ENCODE measurements at places on chromosomes 6 and 20.

DNA sequence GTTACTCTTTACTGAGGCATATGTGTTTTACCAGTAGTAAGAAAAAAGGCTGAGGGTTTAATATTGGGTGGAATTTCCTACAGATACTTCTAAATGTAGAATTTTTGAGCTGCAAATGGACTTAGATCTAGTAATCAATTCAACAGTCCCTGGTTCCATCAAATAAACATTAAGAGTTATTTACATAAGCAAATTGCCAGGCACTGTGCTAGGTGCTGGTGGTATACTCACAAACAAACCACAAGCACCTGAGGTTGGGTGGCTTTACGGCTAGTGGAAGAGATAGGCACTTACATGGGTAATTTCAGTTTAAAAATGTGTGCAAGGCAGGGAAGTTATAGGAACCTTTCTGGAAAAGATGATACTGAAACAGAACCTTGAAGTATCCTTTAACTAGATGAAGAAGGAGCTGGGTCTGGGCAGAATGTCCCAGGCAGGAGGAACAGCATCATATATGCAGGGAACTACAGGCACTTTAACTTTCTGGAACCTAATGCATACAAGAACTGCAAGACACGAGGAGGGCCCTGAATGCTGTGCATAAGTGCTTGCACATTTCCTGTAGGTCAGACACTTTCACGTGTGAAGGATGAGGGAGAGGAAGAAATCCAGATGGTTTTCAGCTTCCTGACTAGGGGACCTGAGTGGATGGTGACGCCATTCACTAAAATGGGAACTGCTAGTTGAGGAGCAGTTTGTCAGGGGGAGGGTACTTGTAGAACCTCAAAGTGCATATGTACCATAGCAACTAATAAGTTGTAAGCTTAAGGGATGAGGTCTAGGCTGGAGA lies 4.5 kb downstream of the CCN6 start:
- DNase-seq, result no peak

GRCh38 chr6:48222241-48222640 lies 111.2 kb upstream of the PTCHD4 start:
- DNase-seq, result no peak

- no peak for DNase-seq
These were observed 50.3 kb downstream of the UTRN start for GRCh38 chr6:144335311-144335861.

DNA sequence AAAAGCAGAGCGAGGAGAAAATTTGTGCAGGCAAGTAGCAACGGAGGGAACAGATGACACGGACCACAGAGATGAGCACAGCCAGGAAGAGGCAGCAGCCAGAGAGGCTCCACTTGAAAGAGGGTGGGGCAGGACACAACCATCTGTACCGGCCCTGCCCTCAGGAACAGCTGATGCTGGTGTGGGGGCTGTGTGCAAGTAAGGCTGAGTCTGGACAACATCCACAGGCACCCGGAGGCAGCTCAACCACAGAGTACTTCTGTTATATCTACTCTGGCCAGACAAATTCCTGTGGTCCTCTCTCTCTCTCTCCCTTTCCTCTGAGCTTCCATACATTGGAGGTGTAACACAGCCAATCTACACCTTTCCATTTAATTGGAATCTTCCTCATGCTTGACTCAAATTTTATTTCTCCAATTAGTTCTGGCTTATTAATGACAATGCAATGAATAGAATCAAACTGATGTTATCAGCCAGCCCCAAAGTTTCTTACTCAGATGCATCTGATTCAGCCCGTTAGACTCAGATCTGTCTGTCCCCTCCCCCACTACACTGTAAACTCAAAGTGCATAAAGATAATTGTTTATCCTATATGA lies 24.9 kb downstream of the KIF13A start:
- DNase-seq, result no peak

DNA sequence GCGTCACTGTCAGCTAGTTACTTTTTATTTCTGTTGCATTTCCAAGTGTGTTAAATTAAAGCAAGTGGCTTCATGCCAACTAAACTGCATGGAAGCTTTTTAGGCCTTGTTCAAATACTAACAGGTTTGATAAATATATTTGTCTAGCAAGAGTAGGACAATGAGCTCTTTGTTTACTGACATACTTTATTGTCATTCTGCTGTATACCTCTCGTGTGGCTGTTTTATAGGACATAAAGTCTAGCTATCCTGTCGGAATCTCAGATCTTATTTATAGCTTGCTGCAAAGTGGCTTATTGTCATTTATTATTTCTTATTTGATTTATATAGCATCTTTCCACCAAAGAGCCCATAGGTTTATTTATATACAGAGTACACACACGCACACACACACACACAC lies 711.1 kb downstream of the KIF16B start:
- DNase-seq, result peak; percentile 90

GRCh38 chr6:142297996-142298753 lies 3.6 kb upstream of the ADGRG6 start:
- DNase-seq, result no peak

DNA sequence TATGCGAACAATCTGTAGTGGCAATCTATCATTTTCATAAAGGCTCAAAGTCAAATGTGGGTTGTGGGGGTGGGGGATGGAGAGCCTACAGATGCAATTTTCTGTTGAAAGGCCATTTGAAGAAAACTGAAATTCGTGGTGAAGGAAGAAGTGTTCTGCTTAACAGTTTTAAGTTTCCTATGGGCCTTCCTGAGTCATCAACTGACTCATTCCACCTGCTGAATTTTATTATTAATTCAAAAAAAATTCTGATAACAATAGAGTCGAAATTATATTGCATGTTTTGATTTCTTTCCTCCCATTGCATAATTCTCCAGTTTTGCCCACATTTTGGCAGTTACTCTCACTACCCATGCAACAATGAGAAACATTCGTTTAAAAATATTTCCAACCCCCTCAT lies 622.3 kb upstream of the ARID1B start:
- no peak for DNase-seq

GRCh38 chr20:45363611-45364492 lies 896 bp downstream of the SYS1 start:
- DNase-seq, result no peak

- DNase-seq, result no peak
These were observed 63.9 kb upstream of the PDE10A start for GRCh38 chr6:165726965-165727381.

- no peak for DNase-seq
These were observed 114.6 kb upstream of the TAB2 start for GRCh38 chr6:149202952-149203351.

GRCh38 chr20:61133611-61134010 lies 118.5 kb upstream of the CDH4 start:
- no peak for DNase-seq

- no peak for DNase-seq
These were observed 9.2 kb downstream of the ADRM1 start for GRCh38 chr20:62311832-62312661.

- no peak for DNase-seq
These were observed 5.8 kb upstream of the SIM1 start for GRCh38 chr6:100470422-100471120.

DNA sequence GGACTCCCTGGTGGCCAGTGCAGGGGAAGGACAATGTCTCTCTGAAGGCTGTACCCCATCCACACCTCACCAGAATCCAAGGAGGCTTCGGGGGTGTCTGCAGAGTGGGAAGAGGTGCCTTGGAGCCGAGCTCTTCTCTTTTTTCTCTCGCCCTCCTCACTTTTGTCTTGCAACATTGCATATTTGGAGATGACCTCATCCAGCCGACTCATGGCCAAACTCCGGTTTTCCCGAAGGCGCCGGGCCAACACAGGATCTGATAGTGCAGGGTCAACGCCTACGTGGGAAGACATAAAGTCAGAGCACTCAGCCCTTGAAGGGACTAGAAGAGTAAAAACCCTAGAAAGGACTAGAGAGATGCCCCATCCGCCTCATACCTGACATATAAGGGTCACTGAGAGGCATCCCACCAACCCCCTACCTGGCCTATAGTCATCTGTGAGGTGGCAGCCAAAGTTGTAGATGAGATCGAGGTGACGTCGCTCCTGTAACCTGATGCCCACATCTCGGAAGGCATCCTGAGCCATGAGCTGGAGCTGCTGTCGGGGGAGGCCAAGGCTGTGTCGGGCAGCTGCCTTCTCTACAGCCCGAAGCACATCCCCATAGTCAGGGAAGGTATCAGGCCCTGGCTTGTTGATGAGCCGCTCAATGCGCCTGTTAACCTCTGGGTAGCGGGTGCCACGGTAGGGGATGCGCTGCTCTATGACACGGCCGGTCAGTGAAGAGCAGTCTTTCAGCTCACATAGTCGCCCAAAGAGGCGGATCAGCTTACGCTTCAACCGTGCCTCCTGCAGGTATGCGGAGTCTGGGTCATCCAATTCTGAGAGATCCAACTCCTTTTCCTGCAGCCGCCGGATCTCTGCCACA lies 3.0 kb upstream of the ZBTB22 start:
- DNase-seq, result no peak

GRCh38 chr6:30122515-30122914 lies 9.6 kb upstream of the TRIM31 start:
- DNase-seq, result no peak

- no peak for DNase-seq
These were observed 152.4 kb upstream of the ESR1 start for GRCh38 chr6:151655099-151655498.

GRCh38 chr6:146642921-146643320 lies 44.1 kb downstream of the ADGB start:
- DNase-seq, result no peak

DNA sequence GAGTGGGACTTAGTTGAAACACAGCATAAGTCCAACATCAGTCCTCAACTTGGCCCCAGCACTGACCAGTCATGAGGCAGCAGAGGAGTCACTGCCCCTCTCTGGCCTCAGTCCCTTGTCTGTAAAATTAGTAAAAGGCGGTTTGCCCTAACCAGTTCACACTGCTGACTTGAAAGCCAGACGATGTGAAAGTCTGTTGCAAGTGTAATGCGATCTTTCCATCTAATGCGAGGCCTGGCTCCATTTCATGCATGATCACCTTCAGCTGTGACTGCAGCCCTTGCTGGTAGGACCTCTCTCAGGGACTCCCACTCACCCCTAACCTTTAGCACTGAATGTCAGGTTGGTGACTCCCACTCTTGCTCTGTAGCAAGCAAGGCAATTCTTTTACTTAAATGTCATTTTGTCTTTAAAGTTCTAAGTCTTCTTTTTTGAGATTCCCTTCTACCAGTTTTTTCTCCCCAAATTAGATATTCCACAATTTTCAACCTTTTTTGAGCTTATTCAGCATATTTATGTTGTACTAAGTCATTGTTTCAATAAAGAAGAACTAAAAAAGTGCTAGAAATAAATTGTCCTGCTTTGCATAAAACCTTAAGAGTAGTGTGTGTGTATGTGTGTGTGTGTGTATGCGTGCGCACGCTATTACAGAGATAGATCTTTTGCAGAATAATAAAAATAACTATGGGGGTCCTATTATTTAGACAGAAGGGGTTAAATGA lies 245.5 kb downstream of the PACRG start:
- DNase-seq, result no peak

DNA sequence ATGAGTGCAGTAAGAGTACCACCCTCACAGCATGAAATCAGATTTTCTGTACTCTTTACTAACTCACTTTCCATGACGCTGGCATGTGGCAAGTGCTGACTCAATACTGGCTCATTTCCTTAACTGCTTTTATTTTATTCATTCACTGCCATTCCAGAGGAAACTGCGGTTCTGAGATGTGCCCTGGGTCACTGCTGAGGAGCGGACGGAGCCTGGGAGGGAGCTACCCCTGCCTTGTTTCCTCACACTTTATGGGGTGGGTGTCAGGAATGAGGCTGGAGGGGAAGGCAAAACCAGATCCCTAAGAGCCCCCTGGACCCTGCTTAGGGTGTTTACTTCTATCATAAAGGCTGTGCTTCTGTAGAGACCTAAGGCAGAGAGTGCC lies 14.4 kb downstream of the NT5E start:
- no peak for DNase-seq

GRCh38 chr20:57079031-57080005 lies 187.1 kb downstream of the BMP7 start:
- no peak for DNase-seq

DNA sequence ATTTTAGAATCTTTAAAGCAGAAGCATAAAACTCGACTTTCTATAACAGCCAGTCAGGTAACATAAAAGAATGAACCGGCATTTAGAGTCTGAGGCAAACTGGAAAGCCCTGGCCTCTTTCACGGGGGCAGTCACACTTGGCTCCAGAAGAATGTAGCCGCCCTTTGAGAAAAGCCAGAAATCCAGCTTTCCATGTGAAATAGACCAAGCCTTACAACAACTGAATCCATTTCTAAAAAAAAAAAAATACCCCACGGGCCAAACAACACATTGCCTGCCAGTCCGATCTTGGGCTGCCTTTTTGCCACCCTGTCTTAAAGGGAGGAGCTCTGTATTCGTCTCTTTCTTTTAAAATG lies 252.9 kb upstream of the TAB2 start:
- DNase-seq, result no peak

- no peak for DNase-seq
These were observed at the start of gene PRRT1 for GRCh38 chr6:32151863-32152768. PRRT1 (minus strand) TSS chr6:32151939; CDS start chr6:32151827, 112 bp downstream.

DNA sequence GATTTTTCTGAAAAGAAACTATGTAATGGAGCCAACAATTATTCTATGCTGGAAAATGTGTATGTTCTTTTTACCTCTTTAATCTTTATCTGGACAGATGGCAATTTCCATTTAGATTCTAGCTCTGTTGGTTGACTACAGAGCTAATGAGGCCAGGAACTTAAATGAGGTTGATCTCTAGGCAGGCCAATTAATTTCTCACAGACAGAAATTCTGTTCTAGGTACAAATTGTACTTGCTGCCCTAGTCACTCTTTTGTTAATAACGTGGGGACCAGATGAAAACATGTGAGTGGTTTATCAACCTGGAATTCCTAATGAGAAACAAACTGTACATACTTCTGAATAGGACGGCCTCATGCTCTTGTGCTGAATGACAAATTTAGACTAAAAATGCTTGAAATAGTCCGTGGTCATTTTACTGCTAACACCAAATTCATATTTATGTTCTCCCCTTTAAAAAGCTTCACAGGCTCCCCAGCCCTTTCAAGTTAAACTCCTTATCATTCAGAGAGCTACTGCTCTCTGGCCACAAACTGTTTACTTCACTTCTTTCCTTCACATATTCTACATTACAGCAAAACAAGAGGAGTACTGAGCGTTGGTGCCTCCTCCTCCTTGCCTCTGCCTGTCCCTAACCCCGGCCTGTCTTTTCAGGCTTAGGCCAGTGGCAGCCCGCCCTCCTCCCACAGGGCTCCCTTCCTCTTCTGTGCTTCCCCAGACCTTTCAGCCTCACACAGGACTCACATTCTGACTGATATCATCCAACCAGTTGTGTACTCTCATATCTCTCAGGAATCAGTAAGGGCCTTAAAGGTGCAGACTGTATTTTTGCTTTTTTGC lies 41.4 kb downstream of the DTNBP1 start:
- DNase-seq, result peak; percentile 18

- no peak for DNase-seq
These were observed 351.5 kb upstream of the CHD6 start for GRCh38 chr20:41969656-41970055.

GRCh38 chr6:43774776-43775534 lies 4.9 kb downstream of the VEGFA start:
- DNase-seq, result no peak

GRCh38 chr6:33088931-33089620 lies 13.3 kb downstream of the HLA-DPB1 start:
- DNase-seq, result no peak

Data from LNCaP clone FGC (cell line).